ENCODE measurements at places on chromosomes 1 and 21.

DNA sequence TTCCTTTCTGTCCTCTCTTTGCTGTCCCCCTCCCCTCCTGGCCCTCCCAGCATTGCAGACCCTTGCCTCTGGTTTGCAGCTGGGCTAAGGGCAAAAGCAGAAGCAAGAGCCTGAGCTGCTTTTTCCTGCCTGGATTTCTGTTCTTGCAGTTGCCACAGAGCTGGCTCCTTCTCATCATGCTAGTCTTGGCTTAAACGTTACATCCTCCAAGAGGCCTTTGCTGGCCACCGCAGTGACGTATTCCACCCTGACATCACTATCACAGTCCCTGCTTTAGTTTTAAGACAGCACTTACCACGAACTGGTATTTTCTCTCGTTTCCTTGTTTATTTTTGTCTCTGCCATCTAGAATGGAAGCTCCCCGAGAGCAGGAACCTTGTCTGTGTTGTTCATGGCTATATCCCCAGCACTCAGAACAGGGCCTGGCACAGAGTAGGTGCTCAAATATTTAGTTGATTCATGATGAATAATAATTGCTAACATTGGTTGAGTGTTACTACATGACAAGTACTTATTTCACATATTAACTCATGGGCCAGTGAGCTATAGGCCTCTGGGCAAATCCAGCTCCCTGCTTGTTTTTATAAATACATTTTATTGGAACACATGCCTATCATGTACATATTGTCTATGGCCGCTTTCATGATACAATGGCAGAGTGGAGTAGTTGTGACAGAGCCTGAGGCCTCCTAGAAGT is 13.2 kb upstream of the CSF1 start:
- DNase-seq, result no peak

DNA sequence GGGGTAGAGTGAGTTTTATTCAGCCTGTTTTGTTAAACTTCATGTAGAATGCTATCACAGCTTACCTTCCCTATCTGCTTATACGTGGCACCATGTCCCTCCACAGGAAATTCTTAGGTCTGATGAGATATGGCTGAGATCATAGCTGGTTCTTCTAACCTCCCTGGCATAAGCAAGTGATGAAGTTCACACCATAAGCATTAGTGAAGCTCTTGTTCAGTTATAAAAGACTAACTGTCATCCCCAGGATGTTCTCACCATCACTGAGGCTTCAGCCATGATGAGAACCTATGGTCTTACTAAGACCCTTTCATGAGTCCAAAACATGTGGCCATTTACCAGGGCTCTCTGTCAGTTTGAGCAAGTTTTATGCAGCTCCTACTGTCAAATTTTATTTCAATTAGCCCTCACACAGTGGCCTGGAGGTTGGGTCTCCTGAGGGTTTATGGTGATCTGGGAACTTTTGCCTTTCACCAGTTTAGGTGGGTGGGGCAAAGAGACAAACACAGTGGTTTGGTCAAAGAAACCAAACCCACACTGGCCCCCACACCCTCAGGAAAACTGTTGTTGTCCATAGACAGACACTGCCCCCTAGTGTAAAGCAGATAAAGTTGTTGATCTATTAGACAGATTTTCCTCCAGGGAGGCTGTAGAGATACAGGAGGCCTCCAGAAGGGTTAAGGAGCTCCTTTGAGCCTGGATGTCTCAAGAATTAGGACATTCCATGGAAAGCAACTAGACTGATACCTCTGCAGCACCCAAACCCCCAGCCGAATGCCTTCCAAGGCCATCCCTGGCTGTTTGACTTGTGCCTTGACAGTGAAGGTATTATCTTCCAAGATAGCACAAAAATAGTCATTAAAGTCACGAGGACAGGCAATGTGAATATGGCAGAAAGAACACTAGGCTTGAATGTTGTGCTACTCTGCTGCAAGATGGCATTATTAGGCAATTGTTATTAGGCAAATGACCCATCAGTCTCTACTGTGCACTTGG is 5.0 kb downstream of the SLC22A15 start:
- no peak for DNase-seq

- no peak for DNase-seq
These were observed 29.0 kb upstream of the KHDRBS1 start for GRCh38 chr1:31984419-31985347.

GRCh38 chr1:12001249-12001917 is 17.9 kb upstream of the MIIP start:
- no peak for DNase-seq

GRCh38 chr1:11982010-11982392 is 1.8 kb downstream of the MFN2 start:
- DNase-seq, result no peak

- DNase-seq, result no peak
These were observed 68.5 kb downstream of the TMEM200B start for GRCh38 chr1:29055160-29055559.

- DNase-seq, result no peak
These were observed 41.6 kb upstream of the EDN2 start for GRCh38 chr1:41525891-41526587.

DNA sequence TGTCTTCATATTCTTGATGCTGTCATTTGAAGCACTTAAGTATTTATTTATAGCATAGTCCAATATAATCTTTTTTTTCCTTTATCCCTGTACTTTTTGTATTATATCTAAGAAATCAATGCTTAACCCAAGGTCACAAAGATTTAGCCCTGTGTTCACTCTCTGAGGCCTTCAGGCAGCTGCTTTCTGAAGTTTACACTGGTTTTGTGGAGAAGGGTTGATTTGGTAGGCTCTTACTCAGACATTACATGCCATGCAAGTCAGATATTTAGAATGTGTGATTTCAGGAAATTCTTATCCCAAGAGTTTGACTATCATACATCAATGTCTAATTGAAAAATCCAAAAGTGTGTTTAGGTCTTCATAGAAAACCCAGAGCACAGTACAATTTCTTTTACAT is 56.3 kb downstream of the PALMD start:
- DNase-seq, result no peak

GRCh38 chr1:29237129-29237821 is 953 bp downstream of the PTPRU start:
- DNase-seq, result peak; percentile 69

DNA sequence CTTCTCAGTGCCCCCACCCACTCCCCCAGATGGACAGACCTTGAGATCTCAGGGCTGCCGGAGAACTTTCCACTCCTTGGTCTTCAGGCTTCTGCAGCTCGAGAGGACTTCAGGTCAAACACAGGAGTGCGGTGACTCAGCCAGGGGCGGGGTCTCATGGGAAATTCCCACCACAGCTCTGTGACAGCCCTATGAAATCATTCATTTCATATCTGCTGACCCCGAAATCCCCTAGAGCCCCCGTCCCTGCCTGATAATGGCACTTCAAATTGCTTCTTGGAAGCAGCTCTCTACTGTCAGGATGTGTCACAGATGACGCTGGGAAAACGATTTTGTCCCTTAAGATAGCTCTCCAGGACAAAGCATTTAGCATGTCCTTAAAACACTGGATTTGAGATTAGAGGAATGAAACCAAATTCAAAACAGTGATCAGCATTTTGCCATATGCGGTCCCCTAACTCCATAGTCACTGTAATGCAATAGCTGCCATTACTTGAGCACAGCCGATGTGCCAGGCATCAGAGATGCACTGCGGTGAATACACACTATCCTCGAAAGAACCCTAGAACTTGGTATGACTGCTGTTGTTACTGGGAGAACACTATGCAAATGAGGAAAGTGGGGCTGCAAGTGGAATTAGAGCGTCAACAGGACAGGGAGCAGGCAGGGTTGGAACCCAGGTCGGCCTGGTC is at the start of gene TNFRSF9:
TNFRSF9 (minus strand) TSS at position 95 of the 692 bp plus-strand sequence. CDS start 845 bp downstream, outside the sequence.
- no peak for DNase-seq

GRCh38 chr1:37069406-37069805 is 35.1 kb upstream of the GRIK3 start:
- DNase-seq, result no peak
